Fibroblast of gingiva (primary cell): ENCODE measurements at places on chromosomes 12 and 14.

DNA sequence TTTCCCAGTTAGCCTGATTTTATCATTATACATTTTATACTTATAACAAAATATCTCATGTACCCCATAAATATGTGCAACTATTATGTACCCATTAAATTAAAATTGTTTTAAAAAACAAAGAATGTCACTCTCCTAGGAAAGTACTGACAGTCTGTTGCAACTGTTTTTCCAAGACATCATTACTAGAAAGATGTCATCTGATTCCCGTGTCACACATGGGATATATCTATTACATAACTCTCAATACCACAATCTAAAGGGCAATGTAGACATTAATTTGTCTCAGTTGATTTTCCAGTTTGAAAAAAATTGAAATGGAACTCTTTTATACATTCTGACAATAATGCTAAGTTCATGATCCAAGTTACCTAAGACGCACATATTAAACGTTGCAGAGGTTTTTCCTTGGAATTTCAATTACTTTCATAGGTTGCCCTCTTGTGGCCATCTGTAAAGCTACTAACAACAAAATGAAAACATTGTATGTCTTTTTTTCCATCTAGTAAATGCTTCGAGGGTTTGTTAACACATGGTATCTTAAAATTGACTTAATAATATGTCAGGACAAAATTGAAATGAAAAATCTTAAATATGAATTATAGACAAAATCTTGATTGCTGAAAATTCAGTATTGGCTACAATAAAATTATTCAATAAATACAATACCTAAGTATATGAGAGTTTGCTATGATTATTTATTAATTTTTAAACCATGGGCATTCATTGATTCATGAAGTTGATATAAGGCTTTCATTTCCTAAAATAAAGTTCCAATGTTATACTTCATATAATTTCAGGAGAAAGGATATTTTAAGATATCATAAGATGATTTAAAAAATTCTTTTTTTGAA is 131.6 kb downstream of the PPFIA2 start:
- DNase-seq, result peak; percentile 43

- peak; percentile 66 for DNase-seq
Observed at GRCh38 chr12:55728186-55728938, 447 bp downstream of the CD63 start.

GRCh38 chr12:100752841-100753240 is 41.7 kb upstream of the ANO4 start:
- DNase-seq, result no peak

GRCh38 chr14:33435911-33436689 is 497.4 kb downstream of the NPAS3 start:
- DNase-seq, result no peak

GRCh38 chr14:86012461-86012860 is 482.5 kb downstream of the FLRT2 start:
- no peak for DNase-seq

DNA sequence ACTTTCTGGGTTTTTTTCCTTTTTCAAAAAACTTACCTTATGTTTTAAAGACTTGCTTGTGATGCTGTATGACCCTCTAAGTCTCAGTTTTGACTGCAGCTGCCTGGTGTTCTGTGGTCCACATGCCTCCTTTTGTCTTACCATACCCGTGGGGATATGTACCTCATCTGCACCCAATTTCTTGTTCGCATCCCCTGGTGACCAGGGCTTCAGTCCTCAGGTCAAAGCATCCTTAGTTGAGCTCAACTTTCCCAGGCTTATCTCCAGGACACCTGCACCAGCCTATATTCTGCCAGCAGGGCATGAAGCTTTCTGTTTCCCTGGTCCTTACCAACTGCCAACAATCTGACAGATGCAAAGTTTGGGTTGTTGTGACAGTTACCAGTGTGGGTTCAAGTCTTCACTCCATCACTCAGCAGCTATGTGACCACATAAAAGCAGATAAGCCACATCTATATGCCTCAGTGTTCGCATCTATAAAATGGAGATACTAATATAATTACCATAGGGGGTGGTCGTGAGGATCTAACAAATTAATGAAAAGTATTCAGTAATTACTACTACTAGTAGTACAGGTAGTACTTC is 94.0 kb downstream of the NTF3 start:
- DNase-seq, result no peak

GRCh38 chr14:102184316-102185035 is 44.8 kb downstream of the WDR20 start:
- no peak for DNase-seq

GRCh38 chr14:24058951-24059475 is 7.2 kb downstream of the CARMIL3 start:
- DNase-seq, result no peak

DNA sequence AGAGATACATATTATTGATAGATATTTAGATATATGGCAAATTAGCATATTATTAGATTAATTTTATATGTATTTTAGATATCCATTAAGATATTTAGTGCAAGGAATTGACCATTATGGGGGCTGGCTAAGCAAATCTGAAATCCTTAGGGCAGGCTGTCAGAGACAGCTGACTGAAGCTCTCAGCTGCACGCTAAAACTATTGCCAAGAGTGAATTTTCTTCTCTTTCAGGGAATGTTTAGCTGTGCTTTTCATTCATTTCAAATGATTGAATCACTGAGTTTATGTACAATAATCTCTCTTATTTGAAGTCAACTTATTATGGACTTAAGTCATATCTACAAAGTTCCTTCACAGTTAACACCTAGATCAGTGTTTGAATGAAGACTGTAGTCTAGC is 566.5 kb downstream of the LRFN5 start:
- no peak for DNase-seq

- DNase-seq, result no peak
Observed at GRCh38 chr12:2625289-2625612, 169.5 kb upstream of the FKBP4 start.

- no peak for DNase-seq
Observed at GRCh38 chr12:57107456-57108155, 3.6 kb downstream of the STAT6 start.

- no peak for DNase-seq
Observed at GRCh38 chr12:103783744-103784664, 57.0 kb downstream of the NT5DC3 start.

- peak; percentile 98 for DNase-seq
Observed at GRCh38 chr14:99809360-99809759, 16.1 kb downstream of the EML1 start.

DNA sequence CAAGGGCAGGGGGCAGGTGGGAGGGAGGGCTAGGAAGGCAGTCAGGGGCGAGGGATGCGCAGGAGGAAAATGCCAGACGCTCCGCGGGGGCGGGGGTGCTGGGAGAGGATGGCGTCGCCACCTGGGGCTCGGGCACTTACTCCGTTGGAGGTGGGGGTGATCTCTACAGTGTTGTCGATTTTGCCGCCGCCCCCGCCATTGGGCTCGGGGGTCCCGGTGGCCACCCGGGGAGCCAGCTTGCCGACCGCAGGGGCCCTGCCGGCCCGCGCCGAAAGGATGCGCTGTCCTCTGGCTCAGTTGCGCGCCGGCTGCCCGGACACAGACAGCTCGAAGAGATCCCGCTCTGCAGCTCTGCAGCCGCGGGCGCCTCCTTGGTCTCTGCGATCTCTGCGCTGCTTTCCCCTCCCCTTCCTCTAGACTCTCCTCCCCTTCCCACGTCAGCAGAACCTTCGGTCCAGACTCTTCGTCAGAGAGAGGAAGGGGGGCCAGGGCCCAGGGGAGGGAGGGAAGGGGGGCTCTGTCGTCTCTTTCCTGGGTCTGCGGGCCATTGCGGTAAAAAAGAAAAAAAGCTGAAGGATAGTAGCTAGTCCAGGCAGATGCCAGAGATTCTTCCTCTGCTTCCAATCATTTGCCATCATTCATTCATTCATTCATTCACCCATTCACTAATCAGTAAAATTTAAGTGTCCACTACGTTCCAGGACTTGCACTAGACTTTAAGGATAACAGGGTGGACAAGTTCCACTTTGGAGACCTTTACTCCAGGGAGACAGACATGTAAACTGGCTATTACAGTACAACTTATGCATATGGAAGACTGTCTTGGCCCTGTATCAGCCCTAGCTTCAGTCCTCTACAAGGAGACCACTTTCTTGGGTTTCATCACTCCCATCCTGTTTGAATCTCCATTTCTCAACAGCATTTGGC is at the start of gene SLC22A17:
Gene SLC22A17, minus strand, starts transcription at position 382 of the 927 bp plus-strand sequence.
- peak; percentile 80 for DNase-seq

GRCh38 chr12:45768194-45768593 is 38.7 kb downstream of the ARID2 start:
- no peak for DNase-seq

- DNase-seq, result no peak
Observed at GRCh38 chr12:124872068-124872719, 8.5 kb upstream of the SCARB1 start.

DNA sequence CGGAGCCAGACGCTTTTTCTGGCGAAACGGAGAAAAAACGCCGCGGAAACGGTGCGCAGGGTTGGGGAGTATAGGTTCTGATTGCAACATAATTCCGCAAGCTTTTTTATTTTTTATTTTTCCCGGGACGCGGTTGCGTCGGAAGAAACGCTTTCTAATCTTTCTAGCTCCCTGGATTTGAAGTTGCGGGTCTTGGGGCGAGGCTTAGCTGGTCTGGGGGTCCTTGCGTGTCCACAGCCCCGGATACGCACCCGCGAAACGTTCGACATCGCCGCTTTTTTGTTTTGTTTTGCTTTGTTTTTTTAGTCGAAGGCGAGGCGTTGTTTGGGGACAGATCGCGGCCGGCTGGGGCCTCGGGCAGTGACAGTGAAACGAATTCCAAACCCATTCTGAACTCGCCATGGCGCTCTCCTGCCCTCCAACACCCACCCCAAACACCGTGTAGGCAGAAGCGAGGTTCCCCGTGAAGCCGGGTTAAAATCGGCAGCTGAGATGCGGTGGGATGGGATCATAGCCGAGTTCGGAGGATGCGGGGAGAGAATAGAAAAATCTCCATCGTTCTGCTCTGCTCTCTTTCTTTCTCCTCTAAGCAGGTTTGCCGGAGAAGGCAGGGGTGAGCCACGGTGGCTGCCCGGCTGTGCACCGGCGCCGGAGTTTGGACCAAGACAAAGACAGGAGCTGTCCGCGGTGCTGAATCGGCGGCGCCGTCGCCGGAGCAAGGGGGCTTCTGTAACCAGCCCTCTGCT is 8.1 kb upstream of the LHX5 start:
- DNase-seq, result peak; percentile 10

- no peak for DNase-seq
Observed at GRCh38 chr12:63206909-63207308, 55.9 kb upstream of the AVPR1A start.

DNA sequence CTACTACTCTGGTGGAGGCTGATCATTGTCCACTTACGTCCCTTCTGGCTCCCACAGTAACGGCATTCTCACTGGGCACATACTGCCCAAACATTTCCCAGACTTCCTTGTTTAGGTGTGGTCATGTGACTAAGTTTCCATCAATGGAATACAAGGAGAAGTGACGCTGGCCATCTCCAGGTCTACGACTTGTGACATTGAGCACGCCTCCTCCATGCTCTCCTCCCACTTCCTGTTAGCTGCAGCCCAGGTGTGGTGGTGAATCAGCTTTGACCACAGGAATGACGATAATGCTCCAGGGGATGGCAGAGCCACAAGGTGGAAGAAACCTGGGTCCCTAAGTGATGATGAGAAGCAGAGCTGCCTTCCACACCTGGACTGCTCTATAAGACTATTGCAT is 6.0 kb upstream of the SLC24A4 start:
- DNase-seq, result no peak

DNA sequence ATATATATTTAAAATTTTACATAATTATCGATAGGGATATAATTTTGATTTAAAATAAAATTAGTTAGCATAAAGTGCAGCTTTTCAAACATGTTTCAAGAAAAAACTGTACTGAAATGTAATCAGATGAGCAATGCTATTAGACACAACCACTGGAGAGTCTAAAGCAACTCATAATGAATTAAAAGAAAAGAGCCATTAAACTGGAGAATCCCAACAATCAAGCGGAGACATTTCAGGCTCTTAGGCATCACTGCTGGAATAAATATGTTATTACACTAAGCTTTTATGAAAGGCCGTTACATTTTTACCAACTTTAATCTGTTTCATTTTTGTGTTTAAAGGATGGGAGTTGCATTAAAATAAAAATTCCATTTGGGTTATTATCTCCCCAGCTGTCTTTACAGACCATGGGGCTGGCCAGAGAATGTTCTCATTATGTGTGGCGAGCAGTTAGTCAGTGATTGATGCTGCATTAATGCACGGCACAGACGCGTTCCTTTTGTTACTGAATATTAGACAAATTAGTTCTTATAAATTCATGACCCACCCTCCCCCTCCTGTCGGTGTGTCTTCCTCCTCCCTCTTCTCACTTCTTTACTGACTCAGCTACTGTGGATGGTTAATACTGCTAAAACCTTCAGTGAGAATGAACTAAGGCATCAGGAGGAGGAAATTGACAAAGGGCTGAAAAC is 156.8 kb downstream of the PDZRN4 start:
- no peak for DNase-seq

DNA sequence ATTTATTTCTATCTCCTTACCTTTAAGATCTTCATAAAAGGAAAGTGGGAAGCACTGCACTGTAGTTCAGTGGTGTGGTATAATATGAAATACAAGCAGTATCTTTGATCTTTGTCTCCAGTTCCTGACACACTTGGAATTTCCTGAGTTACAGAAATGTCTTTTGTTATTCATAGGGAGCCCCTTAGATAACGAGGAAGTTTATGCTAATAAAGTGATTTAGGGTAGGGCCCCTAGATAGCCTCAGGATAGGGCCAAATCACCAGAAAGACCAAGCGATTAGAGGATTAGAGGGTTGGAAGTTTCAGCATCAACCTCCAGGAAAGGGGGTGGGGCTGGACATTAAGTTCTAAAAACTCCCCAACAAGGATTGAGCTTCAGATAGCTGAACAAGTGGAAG is 29.9 kb upstream of the DDHD1 start:
- no peak for DNase-seq

GRCh38 chr14:77278461-77279230 is 7.6 kb upstream of the NGB start:
- no peak for DNase-seq

- DNase-seq, result no peak
Observed at GRCh38 chr14:105478398-105479251, 4.0 kb downstream of the CRIP2 start.

GRCh38 chr12:122040579-122041386 is 19.1 kb downstream of the BCL7A start:
- DNase-seq, result no peak

DNA sequence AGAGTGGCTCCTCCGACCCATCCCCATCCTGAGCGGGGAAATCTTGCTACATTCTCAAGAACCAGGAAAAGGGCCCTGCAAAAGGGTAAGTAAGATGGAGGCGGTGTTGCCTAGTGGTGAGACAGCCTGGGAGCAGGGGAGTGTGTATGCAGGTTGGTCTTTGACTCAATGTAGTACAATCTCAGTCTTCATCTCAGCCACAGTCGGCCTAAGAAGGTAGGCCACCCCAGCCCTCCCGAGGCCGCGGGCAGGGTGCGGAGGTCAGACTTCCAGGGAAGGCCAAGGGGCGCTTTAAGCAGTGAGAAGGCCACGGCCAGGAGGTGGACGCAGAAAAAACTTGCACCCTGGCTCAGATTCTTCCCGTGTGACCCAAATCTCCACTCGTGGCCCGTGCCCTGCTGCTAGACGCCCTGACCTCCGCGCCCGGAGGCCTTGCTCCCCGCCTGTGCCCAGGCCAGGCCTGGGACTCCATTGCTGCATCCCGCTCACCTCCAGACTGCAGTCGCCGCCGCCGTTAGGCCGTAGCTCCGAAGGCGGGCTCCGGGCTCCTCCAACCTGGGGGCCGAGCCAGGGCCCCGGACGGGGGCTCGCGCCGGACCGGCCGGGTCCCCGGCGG is 435 bp downstream of the FOXM1 start:
- peak; percentile 19 for DNase-seq

GRCh38 chr14:74038020-74038859 is 19.1 kb downstream of the BBOF1 start:
- peak; percentile 36 for DNase-seq

- peak; percentile 31 for DNase-seq
Observed at GRCh38 chr12:9064201-9064814, 51.4 kb downstream of the A2M start.

- no peak for DNase-seq
Observed at GRCh38 chr12:6632026-6632983, 3.5 kb downstream of the LPAR5 start.
